ENCODE measurements at places on chromosomes 5 and 9. TPM values are rescaled to one million over a fixed set of nuclear protein-coding genes. Genes with fewer than 3 reads are reported as not detected.

The DMRT2 gene
- not detected for total RNA-seq

DNA sequence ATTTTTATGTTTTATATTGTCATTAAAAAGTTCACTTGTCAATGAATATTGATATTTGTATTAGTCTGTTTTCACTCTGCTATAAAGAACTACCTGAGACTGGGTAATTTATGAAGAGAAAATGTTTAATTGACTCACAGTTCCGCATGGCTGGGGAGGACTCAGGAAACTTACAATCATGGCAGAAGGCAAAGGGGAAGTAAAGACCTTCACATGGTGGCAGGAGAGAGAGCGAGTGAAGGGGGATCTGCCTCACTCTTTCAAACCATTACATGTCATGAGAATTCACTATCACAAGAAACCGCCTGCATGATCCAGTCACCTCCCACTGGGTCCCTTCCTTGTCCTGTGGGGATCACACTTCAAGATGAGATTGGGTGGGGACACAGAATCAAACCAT, 27.4 kb downstream of the SRD5A1 start:
- H3K27ac ChIP-seq = no peak overlapping the region
- DNase-seq = no peak
- H3K36me3 ChIP-seq = peaks cover 26% of the 10 kb centered on the region
- H3K4me1 ChIP-seq = no peaks in the 10 kb centered on the region
- H3K27me3 ChIP-seq = no peaks in the 10 kb centered on the region

The PPP3R2 gene
- not detected for total RNA-seq

GRCh38 chr5:6830643-6831239, 117.5 kb downstream of the TENT4A start:
- H3K4me3 ChIP-seq = no peak overlapping the region
- H3K27ac ChIP-seq = no peak overlapping the region
- no peaks in the 10 kb centered on the region for H3K4me1 ChIP-seq
- DNase-seq = peak; percentile 44
- peaks cover 7% of the 10 kb centered on the region for H3K27me3 ChIP-seq
- no peaks in the 10 kb centered on the region for H3K36me3 ChIP-seq

DNA sequence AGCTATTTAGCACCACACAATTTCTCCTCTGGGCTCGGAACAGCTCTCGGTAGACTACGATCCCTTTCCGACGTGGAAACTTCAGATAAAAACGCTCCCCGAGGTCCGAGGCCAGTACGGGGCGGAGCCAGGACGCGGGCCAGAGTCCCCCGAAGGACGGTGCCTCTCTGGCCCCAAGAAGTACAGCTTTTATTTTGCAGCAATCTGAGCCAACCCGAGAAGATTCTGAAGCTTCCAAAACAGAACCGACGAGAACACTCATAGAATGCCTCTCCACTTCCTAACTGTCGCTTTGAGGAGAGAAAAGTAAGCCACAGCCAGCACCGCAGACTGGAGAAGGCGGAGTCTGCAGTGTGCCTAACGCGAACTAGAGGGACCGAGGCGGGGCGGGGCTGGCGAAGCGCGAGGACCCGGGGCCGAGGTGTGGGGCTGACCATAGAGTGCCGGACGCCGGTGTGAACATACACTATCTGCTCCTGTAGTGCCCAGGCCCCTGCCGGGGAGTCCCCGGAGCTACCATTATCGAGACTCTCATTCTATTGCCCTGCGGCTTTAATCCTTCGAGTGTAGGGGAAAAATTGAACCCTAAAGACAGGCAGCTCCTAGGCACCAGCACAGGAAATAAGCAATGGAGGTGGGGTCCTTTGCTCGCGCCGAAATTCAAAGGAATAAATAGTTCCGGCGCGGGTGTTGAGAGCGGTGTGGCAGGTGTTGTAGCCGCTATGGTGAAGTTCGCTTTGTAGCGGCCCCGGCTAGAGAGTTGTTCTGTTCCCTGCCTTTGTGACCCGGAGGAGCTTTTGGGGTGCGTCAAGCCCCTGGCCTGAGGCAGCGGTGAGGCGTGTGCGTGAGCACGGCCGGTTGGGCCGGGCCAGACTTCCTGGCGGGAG, at the start of gene SMC2:
Gene SMC2, plus strand, starts transcription at position 663 of the 887 bp plus-strand sequence. CDS start 1,076 bp downstream, outside the sequence.
- H3K27ac ChIP-seq = peak within 1 kb of the TSS; percentile 99
- peaks cover 32% of the 10 kb centered on the region for H3K4me1 ChIP-seq
- peak within 1 kb of the TSS; percentile 99 for H3K4me3 ChIP-seq
- peak; percentile 97 for DNase-seq

DNA sequence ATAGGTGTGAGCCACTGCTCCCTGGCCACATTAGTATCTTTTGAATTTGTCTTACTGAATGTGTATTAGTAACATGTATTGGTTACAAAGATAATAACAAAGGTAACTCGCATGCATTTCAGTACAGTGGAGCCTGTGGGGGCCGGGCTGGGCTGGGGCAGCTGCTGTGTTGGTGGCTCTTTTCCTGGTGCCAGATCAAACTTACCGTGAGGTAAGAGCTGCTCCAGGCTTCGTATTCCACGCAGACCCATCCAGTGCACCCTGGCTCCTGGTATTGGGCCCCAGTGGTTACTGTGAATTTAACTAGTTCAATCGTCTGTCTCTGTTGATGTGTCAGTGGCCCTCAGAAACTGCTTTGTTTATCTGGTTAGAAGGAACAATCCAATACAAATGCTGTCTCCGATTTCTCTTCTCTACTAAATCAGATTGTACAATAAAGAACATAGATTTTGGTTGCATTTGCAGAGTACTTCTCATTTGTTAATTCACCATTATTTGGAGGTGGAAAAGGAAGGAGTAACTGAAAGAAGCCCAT, 15.6 kb downstream of the PRRC2B start:
- H3K4me1 ChIP-seq = peaks cover 77% of the 10 kb centered on the region
- no peaks in the 10 kb centered on the region for H3K36me3 ChIP-seq
- H3K27ac ChIP-seq = peak overlapping the region; percentile 42
- H3K27me3 ChIP-seq = no peaks in the 10 kb centered on the region

DNA sequence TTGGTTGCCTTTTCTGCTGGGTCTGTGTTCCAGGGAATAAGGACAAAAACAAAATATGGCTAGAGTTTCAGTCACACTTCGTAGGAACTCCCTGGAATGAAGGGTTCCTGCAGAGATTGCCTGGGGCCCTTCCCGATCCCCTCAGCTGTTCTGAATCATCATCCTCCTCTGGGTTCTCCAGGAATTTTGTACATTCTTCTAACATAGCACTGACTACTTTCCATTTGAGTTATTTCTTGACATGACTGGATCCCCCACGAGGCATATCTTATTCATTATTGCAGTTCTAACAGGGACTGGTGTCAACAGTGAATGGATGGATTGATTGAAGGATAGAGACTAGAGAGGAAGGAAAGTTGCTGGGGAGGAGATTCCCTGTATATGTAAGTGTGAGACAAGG, 49.2 kb upstream of the TNC start:
- no peaks in the 10 kb centered on the region for H3K36me3 ChIP-seq
- peaks cover 66% of the 10 kb centered on the region for H3K4me1 ChIP-seq
- no peak overlapping the region for H3K4me3 ChIP-seq
- DNase-seq = peak; percentile 89
- H3K27me3 ChIP-seq = no peaks in the 10 kb centered on the region

DNA sequence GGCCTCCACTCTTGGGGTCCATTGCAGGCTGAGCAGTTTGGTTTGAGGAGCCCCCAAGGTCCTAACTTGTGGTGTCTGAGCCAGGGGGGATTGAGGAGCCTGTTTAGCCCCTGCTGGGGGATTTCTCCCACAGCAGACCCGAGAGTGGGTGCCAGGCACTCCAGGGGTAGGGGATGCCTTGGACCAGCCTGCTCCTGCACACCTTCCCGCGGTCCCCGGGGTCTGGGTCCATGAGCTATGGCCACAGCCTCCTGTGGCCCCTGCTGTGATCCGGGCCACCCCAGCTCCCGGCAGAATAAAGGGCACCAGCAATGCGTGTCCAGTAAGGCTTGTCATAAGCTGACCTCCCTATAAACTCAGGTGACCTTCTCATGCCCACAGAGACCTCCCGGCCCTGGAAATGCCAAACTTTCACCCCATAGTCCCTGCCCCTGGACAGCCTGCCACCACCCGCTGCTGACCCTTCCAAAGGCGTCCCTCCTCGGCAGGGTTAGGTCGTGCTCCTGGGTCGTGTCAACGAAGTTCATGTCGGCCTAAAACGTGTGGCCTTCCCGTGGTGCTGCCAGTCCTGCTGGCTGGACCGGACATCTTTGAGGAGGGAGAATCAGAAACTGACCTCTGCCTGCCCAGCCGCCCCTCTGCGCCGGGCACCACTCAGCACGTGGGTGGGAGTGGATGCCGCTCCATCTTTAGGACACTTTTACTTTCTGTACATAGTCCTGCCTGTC, 137.6 kb downstream of the MRPL36 start:
- H3K4me1 ChIP-seq = no peaks in the 10 kb centered on the region
- no peaks in the 10 kb centered on the region for H3K36me3 ChIP-seq
- H3K27ac ChIP-seq = no peak overlapping the region
- H3K4me3 ChIP-seq = no peak overlapping the region
- H3K27me3 ChIP-seq = peaks cover 51% of the 10 kb centered on the region

DNA sequence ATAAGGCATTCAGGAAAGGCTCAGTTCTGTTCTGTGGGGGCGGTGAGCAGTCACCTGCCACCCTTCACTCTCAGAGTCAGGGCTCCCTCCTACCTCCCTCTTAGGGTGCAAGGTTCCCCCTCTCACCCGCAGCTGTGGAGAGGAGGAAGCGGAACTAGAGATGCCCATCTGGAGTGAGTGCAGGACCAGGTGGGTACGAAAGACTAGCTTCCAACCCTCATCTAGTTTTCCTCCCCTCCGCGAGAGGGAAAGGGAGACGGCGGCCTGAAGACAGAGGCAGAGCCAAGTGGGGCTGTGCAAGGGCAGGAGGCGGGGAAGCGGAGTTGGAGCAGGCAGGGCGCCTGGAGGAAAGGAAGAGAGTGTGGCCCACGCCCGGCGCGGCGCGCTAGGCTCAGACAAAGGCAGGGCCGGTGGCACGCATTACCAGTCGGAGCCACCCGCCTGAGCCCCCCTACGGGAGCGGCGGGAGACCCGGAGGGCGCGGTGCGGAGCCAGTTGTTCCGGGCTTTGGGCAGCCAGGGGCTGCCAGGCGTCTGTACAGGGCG, 7.3 kb downstream of the PRR7 start:
- peaks cover 17% of the 10 kb centered on the region for H3K4me1 ChIP-seq
- no peak for DNase-seq
- H3K27me3 ChIP-seq = no peaks in the 10 kb centered on the region
- peaks cover 4% of the 10 kb centered on the region for H3K36me3 ChIP-seq
- H3K4me3 ChIP-seq = peak overlapping the region; percentile 67

GRCh38 chr9:121340676-121341392, 29.2 kb downstream of the STOM start:
- H3K4me3 ChIP-seq = no peak overlapping the region
- no peak for DNase-seq
- H3K4me1 ChIP-seq = no peaks in the 10 kb centered on the region

DNA sequence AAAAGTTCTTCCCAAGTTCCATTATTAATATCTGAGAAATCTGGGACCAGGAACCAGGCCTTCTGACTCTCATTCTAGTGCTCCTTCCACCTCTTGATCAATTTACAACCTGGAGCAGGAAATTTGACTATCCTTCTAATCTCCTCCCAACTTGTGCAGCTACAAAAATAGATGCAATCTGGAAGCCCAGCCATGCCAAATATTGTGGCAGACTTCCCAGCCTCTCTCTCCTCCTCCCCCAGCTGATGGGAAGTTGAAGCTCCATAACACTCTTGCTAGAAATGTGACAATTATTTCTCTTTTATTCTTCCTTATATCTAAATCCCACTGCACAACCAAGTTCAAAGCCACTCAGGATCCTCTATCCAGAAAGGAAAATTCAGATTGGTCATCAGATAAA, 252.1 kb downstream of the SEC61B start:
- peaks cover 5% of the 10 kb centered on the region for H3K27me3 ChIP-seq
- no peak overlapping the region for H3K4me3 ChIP-seq
- no peak overlapping the region for H3K27ac ChIP-seq
- no peaks in the 10 kb centered on the region for H3K4me1 ChIP-seq
- DNase-seq = no peak

The IFNA7 gene
- total RNA-seq = not detected

DNA sequence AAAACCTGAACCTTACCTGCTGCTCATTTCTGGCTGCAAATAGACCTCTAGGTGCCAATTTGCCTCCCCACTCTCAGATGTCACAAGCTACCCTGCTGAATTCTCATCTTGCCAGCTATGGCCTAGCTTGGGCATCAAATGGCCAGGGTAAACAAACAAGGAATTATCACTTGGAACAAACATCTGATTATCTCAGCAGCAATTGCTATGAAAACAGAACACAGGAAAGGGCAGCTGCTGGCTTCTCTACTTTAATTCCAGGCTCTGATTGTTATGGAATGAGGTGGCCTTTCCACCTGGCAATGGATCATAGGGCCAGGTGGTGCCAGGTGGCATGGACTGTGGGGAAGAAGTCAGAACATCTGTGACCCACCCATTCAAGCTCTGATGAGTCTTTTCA, 505.1 kb downstream of the TLR4 start:
- H3K36me3 ChIP-seq = no peaks in the 10 kb centered on the region
- no peak overlapping the region for H3K4me3 ChIP-seq
- H3K4me1 ChIP-seq = no peaks in the 10 kb centered on the region
- no peaks in the 10 kb centered on the region for H3K27me3 ChIP-seq
- no peak for DNase-seq
- H3K27ac ChIP-seq = no peak overlapping the region
